ENCODE measurements at places on chromosomes 3 and 15. TPM values are rescaled to one million over a fixed set of nuclear protein-coding genes. Genes with fewer than 3 reads are reported as not detected.

The C3orf80 gene
- 1.7 TPM for total RNA-seq

The ZIC1 gene
- total RNA-seq = 1.8 TPM

The ERICH6 gene
- not detected for total RNA-seq

The PLSCR5 gene
- total RNA-seq = not detected

The CCR5 gene
- total RNA-seq = not detected

The GOLGA8Q gene
- 0.20 TPM for total RNA-seq

The SIDT1 gene
- total RNA-seq = 0.13 TPM

The SH2D7 gene
- total RNA-seq = not detected

The SH3BP5 gene
- total RNA-seq = 13.3 TPM

The GRM2 gene
- total RNA-seq = 0.49 TPM

The SI gene
- total RNA-seq = not detected

The PPARG gene
- 14.1 TPM for total RNA-seq

The PSMD2 gene
- 263 TPM for total RNA-seq

The TTLL3 gene
- 72.1 TPM for total RNA-seq

The OR4M2 gene
- not detected for total RNA-seq

The IRAK2 gene
- 7.0 TPM for total RNA-seq

The CD86 gene
- 2.0 TPM for total RNA-seq

The ROBO2 gene
- 4.3 TPM for total RNA-seq

The SUCNR1 gene
- total RNA-seq = 0.64 TPM

The SCAMP5 gene
- total RNA-seq = 0.46 TPM

The ZNF860 gene
- total RNA-seq = 1.5 TPM

The DAG1 gene
- 88.0 TPM for total RNA-seq

The LTF gene
- 0.91 TPM for total RNA-seq

Data from lower leg skin (tissue), 4 donors.